ENCODE measurements at places on chromosomes 2 and 18.

- DNase-seq: no peak
Measured at GRCh38 chr2:164746713-164747112, 94.9 kb downstream of the COBLL1 start.

- no peak for DNase-seq
Measured at GRCh38 chr2:40480073-40480472, 28.2 kb upstream of the SLC8A1 start.

- DNase-seq: no peak
Measured at GRCh38 chr2:40534528-40534927, 82.6 kb upstream of the SLC8A1 start.

DNA sequence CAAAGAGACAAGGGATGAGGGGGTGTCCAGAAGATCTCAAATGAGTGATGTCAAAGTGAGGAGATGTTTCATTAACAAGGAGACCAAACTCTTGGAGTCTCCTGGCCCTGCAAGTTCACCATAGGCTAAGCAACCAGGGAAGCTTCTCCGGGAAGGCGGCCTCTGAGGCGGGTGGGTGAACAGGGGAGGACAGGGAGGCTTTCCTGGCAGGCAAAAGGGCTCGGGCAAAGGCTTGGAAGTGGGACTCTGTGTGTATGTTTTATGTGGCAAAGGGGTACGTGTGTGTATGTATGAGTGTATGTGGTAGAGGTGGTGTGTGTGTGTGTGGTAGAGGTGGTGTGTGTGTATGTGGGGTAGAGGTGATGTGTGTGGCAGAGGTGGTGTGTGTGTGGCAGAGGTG, 163.9 kb downstream of the DYSF start:
- no peak for DNase-seq

GRCh38 chr2:173358616-173359015, 3.9 kb downstream of the CDCA7 start:
- DNase-seq: no peak

- DNase-seq: no peak
Measured at GRCh38 chr2:60715561-60715960, 40.5 kb upstream of the PAPOLG start.

DNA sequence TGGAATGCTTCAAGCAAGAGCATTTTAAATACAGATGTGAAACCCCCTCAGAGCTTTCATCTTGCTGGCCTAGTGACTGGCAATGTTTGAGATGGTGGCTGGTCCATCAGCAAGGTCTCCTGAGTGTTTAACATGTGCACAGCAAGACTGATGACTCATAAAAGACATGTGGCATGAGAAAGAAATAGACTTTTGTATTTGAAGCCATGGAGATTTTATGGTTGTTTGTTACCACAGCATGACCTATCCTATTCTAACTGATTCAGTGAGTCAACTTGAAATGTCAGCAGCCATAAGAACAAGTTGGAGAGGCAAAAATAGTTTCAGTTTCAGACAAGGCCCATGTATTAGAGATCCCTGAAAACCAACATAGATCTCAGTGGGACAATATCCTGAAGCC, 154.7 kb upstream of the LYPD1 start:
- DNase-seq: no peak

- peak; percentile 42 for DNase-seq
Measured at GRCh38 chr2:30686000-30686399, 121.2 kb downstream of the CAPN13 start.

DNA sequence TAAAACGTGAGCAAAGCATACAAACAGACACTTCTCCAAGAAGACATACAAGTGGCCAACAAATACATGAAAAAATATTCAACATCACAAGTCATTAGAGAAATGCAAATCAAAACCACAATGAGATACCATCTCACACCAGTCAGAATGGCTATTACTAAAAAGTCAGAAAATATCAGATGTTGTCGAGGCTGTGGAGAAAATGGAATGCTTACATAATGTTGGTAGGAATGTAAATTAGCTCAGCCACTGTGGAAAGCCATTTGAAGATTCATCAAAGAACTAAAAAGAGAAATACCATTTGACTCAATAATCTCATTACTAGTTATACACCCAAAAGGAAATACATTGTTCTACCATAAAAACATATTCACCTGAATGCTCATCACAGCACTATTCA, 825.7 kb downstream of the SUCLG1 start:
- DNase-seq: no peak

DNA sequence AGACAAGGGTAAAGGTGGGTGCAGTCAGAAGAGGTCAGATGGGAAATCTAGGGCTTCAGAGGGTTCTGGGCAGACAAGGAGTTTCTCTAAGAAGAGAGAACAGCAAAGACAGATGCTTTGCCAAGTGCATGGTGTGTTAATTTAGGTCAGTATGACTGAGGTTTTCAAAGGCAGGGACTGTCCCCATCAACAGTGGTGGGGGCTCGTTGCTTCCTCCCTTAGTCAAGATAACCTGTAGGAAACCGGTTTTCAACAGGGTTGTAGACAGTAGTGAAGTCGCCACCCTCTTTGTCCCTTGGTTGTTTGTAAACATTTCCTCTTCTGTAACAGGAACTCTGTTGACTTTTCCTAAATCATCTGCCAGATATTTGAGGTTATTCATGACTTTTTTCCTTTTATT, 11.6 kb downstream of the RAB12 start:
- DNase-seq: no peak

GRCh38 chr18:39037925-39038324, 1472.3 kb upstream of the CELF4 start:
- peak; percentile 36 for DNase-seq

- DNase-seq: no peak
Measured at GRCh38 chr18:48866856-48867255, 83.9 kb downstream of the SMAD7 start.

GRCh38 chr18:54991981-54992380, 32.7 kb upstream of the CCDC68 start:
- no peak for DNase-seq

- DNase-seq: no peak
Measured at GRCh38 chr2:231336236-231336635, 59.3 kb upstream of the B3GNT7 start.

DNA sequence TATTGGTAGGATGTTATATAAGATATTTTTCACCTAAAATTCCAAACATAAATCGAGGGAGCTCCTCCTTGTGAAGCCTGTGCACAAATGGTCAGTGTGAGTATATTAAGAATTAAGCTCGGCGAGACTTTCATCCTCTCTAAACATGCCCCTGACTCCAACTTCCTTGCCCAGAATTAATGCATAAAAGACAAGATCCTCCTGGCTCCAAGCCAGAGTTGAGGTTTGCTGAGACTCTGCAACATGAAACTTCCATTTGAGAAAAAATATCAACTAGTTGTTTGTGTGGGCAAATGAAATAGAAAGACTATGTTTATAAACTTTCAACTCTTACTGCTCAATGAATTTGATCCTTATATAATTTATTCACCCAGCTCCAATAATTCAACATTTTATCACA, 68.1 kb downstream of the CCDC178 start:
- no peak for DNase-seq

DNA sequence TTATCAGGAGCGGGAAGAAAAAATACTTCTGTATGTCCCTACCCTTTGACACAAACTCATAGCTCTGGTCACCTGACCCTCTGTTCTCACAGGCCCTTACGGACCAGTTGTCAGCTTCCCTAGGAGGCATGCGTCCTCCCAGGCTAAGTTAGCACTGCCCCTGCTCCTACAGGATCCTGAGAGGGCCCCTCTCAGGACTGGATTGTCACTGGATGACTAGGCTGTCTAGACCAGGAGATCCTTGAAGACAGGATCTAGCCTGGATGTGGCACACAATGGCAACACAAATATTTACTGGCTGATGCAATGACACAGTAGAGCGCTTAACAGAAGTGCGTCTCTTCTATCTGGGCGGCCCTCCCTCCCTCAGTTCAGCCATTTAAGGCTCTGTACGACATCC, 7.7 kb downstream of the FAM228A start:
- no peak for DNase-seq

DNA sequence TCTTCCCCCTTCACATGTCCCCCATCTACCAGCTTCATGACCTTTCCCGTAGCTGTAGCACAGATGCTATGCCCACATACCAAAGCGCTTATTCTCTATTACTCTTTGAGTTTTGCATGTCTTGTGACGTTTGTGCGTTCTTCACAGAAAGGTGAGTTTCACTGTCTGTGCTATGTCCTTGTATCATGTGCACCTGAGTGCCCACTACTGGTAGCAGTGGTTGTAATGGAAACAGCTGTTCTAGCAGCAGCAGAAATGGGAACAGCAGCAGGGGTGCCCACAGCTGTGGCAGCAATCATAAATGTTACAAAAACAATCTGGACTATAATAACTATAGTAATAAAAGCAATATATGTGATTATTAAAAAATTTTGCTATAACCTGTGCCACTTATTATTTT, 127.1 kb downstream of the STK39 start:
- DNase-seq: no peak

DNA sequence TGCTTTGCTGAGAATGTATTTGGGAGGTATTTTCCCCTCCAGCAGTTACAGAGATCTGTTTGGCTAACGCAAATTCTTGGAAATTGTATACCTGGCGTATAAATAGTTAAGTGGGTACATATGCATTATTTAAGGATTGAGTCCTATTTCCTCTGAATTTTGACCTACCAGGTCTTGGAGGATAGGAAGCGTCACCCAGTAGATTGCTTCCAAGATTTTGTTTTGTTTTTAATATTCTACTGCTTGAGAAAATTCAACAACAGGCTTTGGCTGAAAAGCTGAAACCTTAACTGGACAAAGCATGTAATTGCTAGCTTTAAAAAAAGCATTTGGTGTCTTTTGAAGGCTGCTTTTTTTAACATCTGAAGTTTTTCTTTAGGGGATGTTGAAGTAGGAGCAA, 150.1 kb downstream of the WDSUB1 start:
- no peak for DNase-seq

GRCh38 chr2:113156278-113157117, 17.3 kb upstream of the PSD4 start:
- no peak for DNase-seq

GRCh38 chr18:7840411-7840810, 273.3 kb downstream of the PTPRM start:
- no peak for DNase-seq

DNA sequence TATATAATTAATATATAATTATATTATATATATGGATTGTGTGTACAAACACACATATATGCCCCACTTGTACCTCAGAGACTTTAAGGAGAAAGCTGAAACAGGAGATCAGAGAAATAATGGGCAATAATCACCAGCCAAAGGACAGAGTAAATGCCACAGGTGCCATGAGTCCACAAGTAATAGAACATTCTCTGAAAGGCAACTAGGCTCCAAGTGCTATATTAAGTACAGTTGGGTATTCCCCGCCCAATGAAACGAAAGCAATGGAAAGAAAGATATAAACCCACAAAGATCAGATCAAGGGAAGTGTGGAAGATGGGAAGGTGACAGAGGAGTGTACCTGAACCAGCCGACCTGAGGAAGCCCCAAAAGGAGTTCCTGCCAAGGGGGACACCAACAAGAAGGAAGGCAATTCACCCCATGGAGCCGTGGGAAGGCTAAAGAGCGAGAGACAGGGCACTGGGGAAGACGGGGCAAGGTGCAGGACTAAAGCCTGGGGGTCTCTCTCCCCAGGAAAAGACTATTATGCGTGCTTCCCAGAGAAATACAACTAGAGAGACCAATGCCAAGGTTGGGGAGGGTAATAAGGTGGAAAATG, 19.0 kb downstream of the DYM start:
- no peak for DNase-seq

- DNase-seq: no peak
Measured at GRCh38 chr2:120940319-120940696, 204.6 kb downstream of the GLI2 start.

- no peak for DNase-seq
Measured at GRCh38 chr2:66066032-66066431, 368.9 kb upstream of the MEIS1 start.

DNA sequence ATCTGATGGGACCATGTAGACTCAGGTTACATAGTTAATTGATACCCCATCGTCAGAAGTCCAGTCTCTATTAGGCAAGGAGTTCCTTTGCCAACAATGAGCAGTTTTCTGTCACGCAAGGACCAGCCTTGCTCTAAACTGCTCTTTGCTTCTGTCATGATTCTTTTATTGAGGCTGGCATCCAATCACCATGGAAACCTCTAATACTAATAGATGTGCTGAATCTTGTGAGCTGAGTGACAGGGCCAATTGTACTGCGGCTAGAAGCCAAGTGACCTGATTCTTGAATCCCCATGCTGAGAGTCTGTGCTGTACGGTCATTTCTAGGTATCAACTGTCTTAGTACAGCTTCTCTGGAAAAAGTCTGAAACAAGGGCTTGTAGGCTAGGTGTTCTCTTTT, 395.6 kb downstream of the RND3 start:
- DNase-seq: no peak

GRCh38 chr2:41283079-41283775, 764.6 kb upstream of the PKDCC start:
- DNase-seq: no peak

DNA sequence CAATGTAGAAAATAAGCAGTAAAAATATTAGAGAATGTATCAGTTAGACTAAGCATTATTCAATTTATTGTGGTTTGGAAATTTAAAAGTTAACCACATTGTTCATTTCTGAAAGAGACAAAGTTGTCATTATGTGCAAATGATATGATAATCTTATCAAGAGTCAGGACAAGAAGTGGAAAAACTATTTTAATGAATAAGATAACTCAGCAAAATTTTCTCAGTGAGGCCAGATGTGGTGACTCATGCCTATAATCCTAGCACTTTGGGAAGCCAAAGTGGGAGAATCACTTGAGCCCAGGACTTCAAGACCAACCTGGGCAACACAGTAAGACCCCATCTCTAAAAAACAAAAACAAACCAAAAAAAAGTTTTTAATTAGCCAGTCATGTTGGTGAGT, 39.5 kb upstream of the CERS6 start:
- no peak for DNase-seq

GRCh38 chr2:237154884-237155851, 69.5 kb downstream of the COPS8 start:
- DNase-seq: no peak
